Activated naive CD8-positive, alpha-beta T cell treated with anti-CD3 and anti-CD28 coated beads, Interleukin-2, amount 10 ng/mL, durations not matched to agents 7 days and 5 days (primary cell): ENCODE measurements at places on chromosomes 16 and 17. TPM values are rescaled to one million over a fixed set of nuclear protein-coding genes. Genes with fewer than 3 reads are reported as not detected.

Gene ACSM2A
- total RNA-seq = not detected

Gene DPEP3
- total RNA-seq = 0.54 TPM

Gene TPSG1
- not detected for total RNA-seq

Gene SALL1
- total RNA-seq = not detected

Gene BAHCC1
- 0.86 TPM for total RNA-seq

Gene PEX12
- 4.6 TPM for total RNA-seq

GRCh38 chr16:4814046-4814445, 11.6 kb upstream of the ROGDI start:
- H3K4me1 ChIP-seq = peaks cover 2% of the 10 kb centered on the region
- peaks cover 23% of the 10 kb centered on the region for H3K36me3 ChIP-seq
- no peak overlapping the region for H3K27ac ChIP-seq
- no peaks in the 10 kb centered on the region for H3K27me3 ChIP-seq
- DNase-seq = no peak
- no peak overlapping the region for H3K4me3 ChIP-seq

GRCh38 chr16:8647721-8648318, 26.3 kb downstream of the METTL22 start:
- H3K27ac ChIP-seq = no peak overlapping the region
- peaks cover 15% of the 10 kb centered on the region for H3K4me1 ChIP-seq
- H3K27me3 ChIP-seq = no peaks in the 10 kb centered on the region
- no peak overlapping the region for H3K4me3 ChIP-seq

DNA sequence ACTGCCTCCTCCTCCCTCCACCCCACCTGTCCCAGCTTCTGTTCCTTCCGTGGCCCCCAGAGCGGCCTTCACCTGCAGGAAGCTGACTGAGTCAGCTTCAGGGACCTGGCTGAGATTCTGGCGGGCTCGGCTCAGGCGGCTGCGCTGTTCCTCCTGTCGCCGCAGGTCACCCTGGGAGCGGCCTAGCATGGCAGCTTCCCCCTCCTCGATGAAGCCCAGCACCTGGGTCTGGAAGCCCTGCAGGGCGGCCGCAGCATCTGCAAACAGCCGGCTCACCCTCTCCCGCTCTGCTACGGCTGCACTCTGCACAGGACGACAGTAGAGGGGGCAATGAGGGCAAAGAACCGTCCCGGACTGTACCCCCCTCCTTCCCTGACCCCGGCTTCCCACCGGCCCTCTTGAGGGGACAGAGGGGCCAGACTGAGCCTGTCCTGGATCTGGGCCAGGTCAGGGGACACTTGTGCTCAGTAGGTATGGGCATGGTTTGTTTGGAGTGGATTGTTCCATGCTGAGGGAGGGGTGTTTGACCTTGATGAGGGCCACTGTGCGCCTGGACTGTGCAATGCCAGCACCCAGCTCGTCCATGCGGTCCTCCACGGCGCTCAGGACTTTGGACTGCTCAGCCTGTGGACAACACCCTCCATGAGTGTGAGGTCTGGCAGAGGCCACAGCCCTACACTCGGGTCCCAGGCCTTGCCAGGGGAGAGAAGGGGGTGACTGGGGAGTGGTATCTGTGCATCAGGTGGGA, 2.0 kb downstream of the TRIM47 start:
- H3K27me3 ChIP-seq = peaks cover 8% of the 10 kb centered on the region
- H3K36me3 ChIP-seq = peaks cover 3% of the 10 kb centered on the region

DNA sequence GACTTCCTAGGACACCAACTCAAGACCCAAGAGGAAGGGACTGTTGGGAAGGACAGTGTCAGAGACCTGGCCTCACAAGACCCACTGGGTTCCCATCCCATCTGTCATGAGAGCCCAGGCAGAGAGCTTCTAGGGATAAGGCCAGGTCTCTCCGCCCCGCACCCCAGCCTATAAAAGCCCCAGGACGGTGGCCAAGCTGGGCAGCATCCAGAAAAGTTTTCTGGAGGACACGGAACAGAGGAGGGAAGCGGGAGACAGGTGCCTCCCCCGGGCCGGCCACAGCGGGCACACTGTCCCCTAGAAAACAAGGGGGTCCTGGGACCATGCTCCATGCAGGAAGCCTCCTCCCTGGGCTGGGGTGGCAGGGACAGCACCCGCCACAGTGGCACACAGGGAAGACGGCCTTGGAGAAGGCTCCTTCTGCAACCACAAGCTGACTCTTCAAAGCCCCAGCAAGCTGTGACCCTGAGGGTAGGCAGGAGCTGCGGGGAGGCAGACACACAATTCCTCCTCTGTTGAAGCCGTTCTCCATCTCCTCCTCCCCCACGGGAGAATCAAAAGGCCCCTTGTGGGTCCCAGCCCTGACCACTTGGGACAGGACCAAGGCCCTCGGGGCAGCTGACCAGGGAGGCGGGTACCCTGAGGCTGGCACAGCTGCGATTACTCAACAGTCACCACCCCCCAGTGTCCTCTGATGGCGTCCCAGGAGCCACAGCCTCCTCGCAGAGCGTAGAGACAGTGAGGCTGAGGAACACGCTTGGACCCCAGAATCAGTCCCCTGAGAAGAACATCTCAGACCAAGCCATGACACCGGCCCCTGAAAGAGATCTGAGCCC, 26.1 kb downstream of the TRPV3 start:
- H3K36me3 ChIP-seq = no peaks in the 10 kb centered on the region
- H3K4me3 ChIP-seq = no peak overlapping the region
- peaks cover 4% of the 10 kb centered on the region for H3K4me1 ChIP-seq
- H3K27me3 ChIP-seq = peaks cover 5% of the 10 kb centered on the region

DNA sequence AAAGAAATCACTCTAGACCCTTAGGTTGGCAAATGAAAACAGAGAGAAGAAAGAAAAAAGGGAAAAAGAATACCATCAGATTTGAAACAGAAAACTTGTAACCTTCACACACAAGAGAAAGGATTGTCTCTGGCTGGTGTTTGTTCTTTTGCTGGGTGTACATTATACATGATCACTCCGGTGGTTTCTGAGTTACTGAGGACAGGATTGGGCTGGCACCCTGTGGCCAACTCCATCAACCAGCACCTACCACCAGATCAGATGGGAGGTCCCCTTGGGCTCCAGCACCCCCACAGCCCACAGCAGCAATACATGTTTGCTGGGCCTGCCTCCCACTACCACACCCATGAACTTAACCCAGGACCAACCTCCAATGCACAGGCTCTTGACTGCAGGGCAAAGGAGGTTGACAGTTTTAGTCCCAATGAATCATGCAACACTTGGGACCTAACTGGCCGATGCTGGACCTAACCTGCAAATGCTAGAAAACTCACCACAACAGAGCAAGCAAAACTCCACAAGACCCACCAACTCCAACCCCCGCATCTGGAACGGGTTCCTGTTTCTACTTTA, 308.3 kb downstream of the SOX9 start:
- H3K4me1 ChIP-seq = no peaks in the 10 kb centered on the region
- H3K36me3 ChIP-seq = no peaks in the 10 kb centered on the region
- H3K27me3 ChIP-seq = no peaks in the 10 kb centered on the region

GRCh38 chr17:32161506-32162365, 19.4 kb downstream of the RHOT1 start:
- H3K36me3 ChIP-seq = peaks cover 27% of the 10 kb centered on the region
- no peak overlapping the region for H3K27ac ChIP-seq
- no peaks in the 10 kb centered on the region for H3K27me3 ChIP-seq
- peaks cover 2% of the 10 kb centered on the region for H3K4me1 ChIP-seq

DNA sequence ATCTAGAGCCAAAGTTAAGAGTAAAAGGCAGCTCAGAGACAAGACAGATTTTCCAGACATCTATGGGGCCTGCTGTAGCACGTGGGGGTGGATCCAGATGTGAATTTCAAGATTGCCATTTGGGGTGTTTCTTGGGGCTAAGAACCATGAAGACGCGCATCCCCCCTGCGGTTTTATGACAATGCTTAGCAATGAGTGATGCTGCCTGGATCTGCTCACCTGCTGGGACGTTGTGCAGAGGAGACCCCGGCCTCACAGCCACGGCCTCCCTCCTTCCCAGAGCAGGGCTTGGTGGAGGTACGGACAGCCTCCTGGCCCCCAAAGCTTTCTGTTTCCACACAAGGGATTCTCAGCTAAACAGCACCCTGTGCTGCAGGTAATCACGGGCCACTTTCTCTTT, 151.5 kb upstream of the DYNLRB2 start:
- no peak overlapping the region for H3K4me3 ChIP-seq
- no peak overlapping the region for H3K27ac ChIP-seq
- no peaks in the 10 kb centered on the region for H3K4me1 ChIP-seq

GRCh38 chr16:11224894-11225676, 30.9 kb downstream of the SOCS1 start:
- peaks cover 64% of the 10 kb centered on the region for H3K4me1 ChIP-seq
- peaks cover 4% of the 10 kb centered on the region for H3K36me3 ChIP-seq
- peak; percentile 83 for DNase-seq
- H3K4me3 ChIP-seq = peak overlapping the region; percentile 74
- peak overlapping the region; percentile 100 for H3K27ac ChIP-seq

DNA sequence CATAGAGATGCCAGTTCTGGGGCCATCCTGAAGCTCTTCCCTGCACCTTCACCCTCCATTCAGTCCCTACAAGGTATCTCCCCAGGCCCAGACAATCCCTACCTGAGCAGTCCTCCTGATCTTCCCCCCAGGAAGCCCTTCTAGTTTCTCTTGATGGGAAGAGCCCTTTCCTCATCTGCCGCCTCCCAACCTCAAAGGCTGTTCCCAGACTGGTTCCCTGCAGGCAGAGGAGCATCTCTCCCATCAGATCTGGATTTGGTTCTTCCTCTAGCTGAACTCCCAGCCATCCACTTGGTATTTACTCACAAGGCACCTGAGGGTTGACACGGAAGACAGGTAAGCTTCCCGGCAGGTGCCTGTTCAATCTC, 24.6 kb upstream of the PHB1 start:
- H3K4me1 ChIP-seq = peaks cover 3% of the 10 kb centered on the region
- DNase-seq = no peak
- no peak overlapping the region for H3K27ac ChIP-seq
- peaks cover 55% of the 10 kb centered on the region for H3K27me3 ChIP-seq
- no peaks in the 10 kb centered on the region for H3K36me3 ChIP-seq
- no peak overlapping the region for H3K4me3 ChIP-seq

- H3K27me3 ChIP-seq = no peaks in the 10 kb centered on the region
- peak overlapping the region; percentile 98 for H3K27ac ChIP-seq
- no peak for DNase-seq
- H3K4me3 ChIP-seq = peak overlapping the region; percentile 97
- H3K36me3 ChIP-seq = peaks cover 24% of the 10 kb centered on the region
These were observed 577 bp downstream of the ZNF646 start for GRCh38 chr16:31074814-31075183.

GRCh38 chr17:56699186-56699894, 105.8 kb downstream of the NOG start:
- peaks cover 17% of the 10 kb centered on the region for H3K27me3 ChIP-seq
- H3K27ac ChIP-seq = no peak overlapping the region
- no peak overlapping the region for H3K4me3 ChIP-seq
- H3K36me3 ChIP-seq = no peaks in the 10 kb centered on the region

DNA sequence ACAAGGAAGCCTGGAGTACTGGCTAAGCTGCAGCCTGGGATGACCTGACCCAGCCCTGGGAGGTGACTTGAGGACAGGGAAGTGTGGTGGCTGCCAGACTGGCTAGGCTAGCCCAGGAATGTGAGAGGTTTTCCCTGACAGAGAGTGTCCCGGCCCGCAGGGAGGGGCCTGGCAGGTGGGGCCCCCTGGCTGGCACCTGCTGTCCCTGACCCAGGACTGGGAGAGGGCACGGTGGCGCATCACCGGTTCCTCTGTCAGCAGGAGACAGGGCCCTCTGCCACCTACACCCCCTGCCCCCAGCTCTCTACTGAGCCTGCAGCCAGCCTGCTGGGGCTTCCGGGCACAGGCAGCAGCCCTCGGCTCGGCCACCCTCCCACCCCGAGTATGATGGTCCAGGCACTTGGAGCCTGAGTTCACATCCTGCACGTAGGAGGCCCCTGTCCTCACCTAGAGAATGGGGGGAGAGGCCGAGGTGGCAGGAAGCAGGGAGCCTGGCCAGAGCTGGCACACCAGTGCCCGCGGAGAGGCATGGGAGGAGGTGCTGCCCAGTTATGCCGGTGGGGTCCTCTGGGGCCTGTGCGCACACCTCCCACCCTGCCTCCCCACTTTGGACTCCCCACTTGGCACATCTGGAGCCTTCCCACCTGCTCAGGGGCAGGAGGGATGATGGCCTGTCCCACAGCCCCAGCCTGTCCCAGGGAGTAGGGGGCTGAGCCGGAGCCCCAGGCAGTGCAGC, 528 bp downstream of the PRSS27 start:
- peak overlapping the region; percentile 16 for H3K27ac ChIP-seq
- DNase-seq = no peak
- H3K27me3 ChIP-seq = peaks cover 4% of the 10 kb centered on the region
- no peaks in the 10 kb centered on the region for H3K36me3 ChIP-seq
- H3K4me1 ChIP-seq = peaks cover 17% of the 10 kb centered on the region

- H3K4me3 ChIP-seq = no peak overlapping the region
- H3K27ac ChIP-seq = no peak overlapping the region
- H3K27me3 ChIP-seq = peaks cover 2% of the 10 kb centered on the region
These were observed 418.0 kb upstream of the HSBP1 start for GRCh38 chr16:83389751-83390150.

- no peak for DNase-seq
- no peaks in the 10 kb centered on the region for H3K4me1 ChIP-seq
- no peaks in the 10 kb centered on the region for H3K27me3 ChIP-seq
- no peak overlapping the region for H3K27ac ChIP-seq
- H3K36me3 ChIP-seq = peaks cover 19% of the 10 kb centered on the region
These were observed 20.0 kb downstream of the MVP start for GRCh38 chr16:29840240-29840639.

GRCh38 chr16:3149630-3150345, 15.0 kb downstream of the ZNF213 start:
- H3K36me3 ChIP-seq = no peaks in the 10 kb centered on the region
- H3K27me3 ChIP-seq = peaks cover 4% of the 10 kb centered on the region
- H3K27ac ChIP-seq = peak overlapping the region; percentile 88
- peak; percentile 77 for DNase-seq

DNA sequence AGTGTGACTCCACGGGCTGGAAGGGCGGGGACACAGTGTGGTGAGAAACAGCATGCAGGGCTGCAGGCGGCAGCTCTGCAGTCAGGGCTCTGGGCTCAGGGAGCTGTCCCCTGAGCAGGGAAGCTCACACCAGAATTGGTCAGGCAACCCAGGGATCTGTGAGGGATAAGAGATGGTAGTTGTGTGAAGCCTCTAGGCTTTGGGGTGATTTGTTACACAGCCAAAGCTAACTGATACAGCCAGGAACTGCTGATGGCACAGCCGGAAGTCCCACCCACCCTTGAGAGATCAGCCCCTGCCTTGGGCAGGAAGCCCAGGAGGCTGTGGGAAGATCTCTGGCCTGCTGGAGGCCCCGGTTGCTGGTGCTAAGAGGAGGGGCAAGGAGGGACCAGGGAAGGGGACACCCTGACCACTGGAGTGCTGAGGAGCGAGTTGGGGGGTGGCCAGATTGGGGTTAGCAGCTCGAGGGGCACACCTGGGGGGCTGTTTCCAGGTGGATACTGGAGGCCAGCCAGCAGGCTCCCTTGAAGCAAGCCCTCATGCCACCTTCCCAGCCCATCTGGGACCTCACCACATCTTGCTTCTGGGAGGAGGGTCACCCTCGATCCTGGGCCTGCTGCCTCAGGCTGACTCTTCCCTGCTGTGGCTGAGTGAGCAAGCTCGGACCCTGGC, 25.2 kb downstream of the NPTX1 start:
- H3K27me3 ChIP-seq = no peaks in the 10 kb centered on the region
- H3K27ac ChIP-seq = no peak overlapping the region
- H3K4me1 ChIP-seq = peaks cover 19% of the 10 kb centered on the region
- no peak for DNase-seq

GRCh38 chr16:21162661-21163151, 4.2 kb downstream of the LDAF1 start:
- no peak overlapping the region for H3K4me3 ChIP-seq
- no peak overlapping the region for H3K27ac ChIP-seq
- no peak for DNase-seq
- H3K4me1 ChIP-seq = peaks cover 10% of the 10 kb centered on the region
- no peaks in the 10 kb centered on the region for H3K27me3 ChIP-seq

- no peak for DNase-seq
- H3K36me3 ChIP-seq = no peaks in the 10 kb centered on the region
These were observed 7.5 kb upstream of the KCNG4 start for GRCh38 chr16:84247331-84247730.

- DNase-seq = peak; percentile 85
- peaks cover 2% of the 10 kb centered on the region for H3K36me3 ChIP-seq
- peak overlapping the region; percentile 93 for H3K27ac ChIP-seq
These were observed 982 bp upstream of the NEURL4 start for GRCh38 chr17:7329997-7330637.
